ENCODE measurements at places on chromosomes 3 and 15.

DNA sequence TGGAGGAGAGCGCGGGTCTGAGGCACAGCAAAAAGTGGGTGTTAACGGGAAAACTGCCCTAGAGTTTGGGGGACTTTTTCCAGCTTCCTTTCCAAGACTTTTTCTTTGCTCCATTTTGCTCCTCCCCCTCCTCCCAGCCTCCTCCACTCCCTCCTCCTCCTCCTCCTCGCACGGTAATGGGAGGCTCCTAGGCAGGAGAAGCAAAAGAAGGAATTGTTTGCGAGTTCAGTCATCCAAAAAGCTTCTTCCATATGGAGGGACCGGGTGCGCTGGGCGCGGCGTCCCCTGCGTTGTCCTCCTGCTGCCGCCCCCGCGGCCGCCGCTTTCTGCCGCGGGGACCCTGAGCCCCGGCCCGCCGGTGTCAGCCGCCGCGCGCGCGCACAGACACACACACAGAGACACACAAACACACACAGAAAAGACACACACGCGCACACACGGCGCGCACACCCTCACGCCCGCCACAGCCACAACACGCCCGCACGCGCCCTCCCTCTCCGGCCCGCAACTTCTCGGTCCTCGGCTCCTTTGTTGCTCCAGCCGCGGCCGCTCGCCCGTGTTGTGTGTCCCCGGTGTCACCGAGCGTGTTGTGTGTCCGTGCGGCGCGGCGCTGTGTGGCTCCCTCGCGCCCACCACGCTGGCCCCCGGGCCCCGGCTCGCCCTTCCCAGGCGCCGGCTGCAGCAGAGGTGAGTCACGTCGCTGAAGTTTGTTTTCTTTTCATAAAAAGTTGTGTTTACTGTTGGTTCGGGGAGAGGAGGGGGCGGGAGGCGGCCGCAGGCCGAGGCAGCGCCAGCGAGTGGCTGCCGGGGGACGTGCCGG, at the start of gene BOC:
Gene BOC (plus strand): TSS at position 228 of the 820 bp plus-strand sequence. CDS start 38,246 bp downstream, outside the sequence.
- no peak for DNase-seq

DNA sequence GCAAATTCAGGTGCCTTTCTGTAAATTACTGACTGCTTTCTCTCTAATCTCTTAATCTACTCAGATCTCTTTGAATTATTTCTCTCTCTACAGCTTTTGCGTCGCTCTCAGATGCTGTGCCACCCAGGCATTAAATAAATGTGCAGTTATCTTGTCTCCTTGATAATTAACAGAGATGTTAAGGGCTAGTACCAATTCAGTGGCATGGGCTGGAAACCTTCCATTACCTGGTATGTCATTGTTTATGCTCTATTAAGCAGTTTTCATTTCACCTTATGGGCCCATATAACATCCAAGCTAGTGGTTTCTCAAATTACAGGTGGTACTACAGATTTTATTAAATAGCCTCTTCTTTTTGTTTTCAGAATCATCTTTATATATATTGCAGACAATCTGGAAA, 66.0 kb downstream of the PEX5L start:
- no peak for DNase-seq

DNA sequence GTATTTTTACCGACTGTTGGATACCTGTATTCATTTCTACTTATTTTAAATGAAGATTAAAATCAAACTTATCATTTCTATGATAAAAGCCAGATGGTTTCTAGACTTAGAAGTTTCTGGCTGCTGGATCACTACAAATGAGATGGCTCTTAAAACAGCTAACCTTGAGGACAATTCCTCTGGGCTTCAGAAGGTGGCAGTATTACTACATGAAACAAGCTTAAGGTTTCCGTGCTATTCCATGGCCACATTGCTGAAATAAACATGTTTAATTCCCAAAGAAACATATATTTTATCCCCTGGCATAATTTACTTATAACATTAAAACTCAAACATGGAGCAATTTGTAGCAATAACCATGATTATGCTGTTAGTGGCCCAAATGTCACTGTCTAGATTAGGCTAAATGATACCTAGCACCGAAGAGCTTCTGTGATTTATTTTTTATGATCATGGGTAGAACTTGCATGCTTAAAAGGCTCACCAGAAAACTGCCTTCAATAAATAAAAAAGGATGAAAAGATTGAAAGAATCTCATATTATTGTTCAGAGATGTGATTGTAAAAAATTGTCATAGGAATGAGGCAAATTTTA, 204.0 kb upstream of the NANOGP8 start:
- DNase-seq, result peak; percentile 13

DNA sequence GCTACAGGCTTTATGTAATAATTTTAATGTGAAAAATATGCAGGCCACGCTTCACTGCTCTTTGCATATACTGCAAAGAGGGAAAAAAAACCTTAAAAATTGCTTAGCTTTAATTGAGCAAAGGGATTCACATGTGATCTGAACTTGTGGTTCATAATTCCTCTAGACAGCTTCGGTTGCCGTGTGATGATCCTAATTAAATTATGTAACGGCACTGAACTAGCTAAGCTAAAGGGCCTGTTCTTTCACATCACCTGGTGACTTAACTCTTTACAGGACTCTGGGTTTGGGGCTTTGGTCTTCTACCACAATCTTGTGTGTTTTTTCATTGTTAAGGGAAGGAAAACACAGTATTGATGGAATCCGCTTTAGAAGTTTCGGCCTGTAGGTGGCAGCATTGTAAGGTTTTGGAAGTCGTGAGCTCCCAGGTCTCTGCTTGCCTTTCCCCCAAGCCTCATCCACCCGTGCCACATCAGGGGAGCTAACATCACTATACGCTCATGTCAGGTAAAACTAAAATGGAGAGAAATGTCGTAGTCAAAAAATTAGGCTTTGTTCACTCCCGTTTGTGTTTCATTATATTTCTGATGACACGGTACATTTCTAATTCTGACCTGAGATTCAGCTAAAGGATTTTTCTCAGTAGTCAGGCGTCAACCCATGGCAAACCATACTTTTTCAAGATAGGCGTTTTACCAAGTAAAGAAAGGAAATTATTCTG, 205.6 kb upstream of the DPH6 start:
- peak; percentile 63 for DNase-seq

DNA sequence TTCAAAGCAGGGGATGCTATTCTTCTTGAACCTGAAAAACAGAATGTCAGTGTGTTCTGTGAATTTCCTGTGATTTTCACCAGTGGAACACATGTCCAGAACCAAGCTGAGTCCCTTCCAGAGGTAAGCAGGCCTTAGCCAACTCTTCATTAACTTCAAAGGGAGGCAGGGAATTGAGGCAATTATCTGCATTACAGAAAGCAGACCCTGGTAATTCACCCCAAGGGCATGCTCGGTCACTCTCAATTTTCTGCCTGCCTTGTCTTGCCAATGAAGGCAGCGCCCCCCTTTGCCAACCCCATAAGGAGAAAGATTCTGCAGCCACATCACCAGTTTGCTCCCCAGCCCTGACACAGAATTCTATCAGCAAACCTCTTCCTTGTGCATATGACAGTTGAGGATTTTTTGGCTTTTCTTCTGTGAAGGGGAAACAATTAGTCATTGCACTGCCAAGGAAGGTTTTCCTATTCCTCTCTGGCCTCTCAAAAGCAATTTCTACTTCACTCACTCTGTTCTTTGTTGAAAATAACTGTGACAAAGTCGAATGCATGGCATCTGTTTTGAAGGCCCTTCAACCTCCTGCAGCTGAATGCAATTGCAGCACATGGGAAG, 85.3 kb downstream of the HHLA2 start:
- DNase-seq, result no peak

- no peak for DNase-seq
Measured at GRCh38 chr3:57927916-57928315, 80.3 kb upstream of the FLNB start.

DNA sequence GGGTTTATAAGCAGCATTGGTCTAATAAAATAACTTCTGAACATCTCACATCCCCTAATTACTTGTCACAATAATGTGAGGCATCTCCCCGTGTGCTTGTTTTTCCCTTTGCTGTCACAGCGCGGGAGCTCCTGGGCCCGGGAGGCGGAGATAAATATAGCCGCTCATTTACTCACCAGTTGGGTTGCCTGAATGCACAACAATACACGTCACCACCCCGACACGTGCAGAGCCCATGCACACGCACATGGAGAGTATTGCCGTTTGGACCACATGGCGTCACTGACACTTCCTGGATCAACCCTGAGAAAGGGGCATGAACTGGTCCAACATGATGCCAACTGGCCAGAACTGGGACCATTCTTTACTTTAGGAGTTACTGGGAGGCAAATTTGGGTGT, 76.2 kb downstream of the MRPL46 start:
- no peak for DNase-seq

- no peak for DNase-seq
Measured at GRCh38 chr3:142934128-142934886, 29.2 kb downstream of the PAQR9 start.

- DNase-seq, result no peak
Measured at GRCh38 chr15:24957691-24958090, 2.9 kb downstream of the SNRPN start.

- DNase-seq, result no peak
Measured at GRCh38 chr3:64878362-64878761, 190.6 kb upstream of the ADAMTS9 start.

- peak; percentile 66 for DNase-seq
Measured at GRCh38 chr3:39809181-39809994, at the start of gene MYRIP. Gene MYRIP, plus strand, starts transcription at chr3:39809609. Its CDS starts 91,208 bp downstream, at chr3:39900817.

DNA sequence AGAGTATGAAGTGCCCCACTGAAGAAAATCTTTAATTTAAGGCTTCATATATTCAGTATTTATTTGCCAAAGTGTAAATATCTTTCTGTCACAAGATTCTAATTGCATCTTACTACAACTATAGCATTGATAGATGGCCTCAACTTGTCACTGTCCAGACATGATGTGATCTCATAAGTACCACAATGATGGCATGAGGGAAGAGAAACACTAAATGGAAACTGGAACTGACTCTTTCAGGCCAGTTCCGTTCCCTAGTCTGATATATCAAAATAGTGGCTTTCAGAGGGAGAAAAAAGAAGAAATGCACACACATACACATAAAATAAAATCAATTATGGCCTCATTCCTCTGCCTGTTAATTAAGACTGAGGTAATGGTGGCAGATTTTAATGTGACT, 615.7 kb downstream of the TBL1XR1 start:
- no peak for DNase-seq
